CD8-positive, alpha-beta memory T cell (primary cell): ENCODE measurements at places on chromosomes 13 and 19.

DNA sequence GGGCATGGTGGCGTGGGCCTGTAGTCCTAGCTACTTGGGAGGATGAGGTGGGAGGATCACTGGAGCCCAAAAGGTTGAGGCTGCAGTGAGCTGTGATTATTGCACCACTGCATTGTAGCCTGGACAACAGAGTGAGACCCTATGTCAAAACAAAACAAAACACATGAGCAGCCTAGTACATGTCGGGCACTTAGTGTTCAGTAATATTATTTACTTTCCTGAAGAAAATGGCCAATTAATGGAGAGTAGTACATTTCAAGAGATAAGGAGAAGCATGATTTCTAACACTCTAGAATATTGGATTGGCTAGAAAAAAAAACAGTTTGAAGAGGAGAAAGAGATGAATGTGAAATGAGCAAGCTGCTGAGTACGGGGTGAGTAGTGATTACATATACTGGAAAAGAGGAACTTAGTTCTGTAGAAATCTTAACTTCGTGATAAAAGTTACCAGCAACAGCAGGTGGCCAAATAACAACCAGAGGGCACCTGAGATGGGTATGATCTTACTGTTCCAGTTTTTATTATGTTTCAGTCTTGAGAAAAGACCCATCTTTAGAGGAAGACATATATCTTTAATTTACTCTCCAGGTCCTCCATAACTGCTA, 36.2 kb downstream of the SPATA13 start:
- DNase-seq = no peak

- DNase-seq = no peak
These were observed 360.4 kb downstream of the ENOX1 start for GRCh38 chr13:43426355-43426754.

DNA sequence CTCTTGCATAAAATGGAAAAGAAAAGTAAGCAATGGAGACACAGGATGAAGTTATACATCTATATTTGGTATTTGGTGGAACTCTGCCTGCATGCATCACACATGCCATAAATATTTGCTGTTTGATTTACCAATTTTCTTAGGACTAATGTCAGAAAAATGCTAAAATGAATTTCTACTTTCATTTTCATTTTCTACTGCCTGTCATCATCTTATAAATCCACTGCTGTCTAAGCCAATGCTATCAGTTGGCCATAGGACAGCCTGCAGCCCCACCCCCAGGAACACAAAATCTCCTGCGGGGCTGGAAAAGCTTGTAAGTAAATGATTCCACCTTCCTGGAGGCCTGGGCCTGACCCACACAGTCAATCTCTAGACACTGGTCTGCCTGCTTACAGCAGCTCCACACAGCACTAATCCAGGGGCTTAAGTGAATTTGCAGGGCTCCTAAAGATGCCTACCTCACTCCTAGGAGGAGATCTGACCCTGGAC, 122.0 kb downstream of the ENOX1 start:
- DNase-seq = no peak

DNA sequence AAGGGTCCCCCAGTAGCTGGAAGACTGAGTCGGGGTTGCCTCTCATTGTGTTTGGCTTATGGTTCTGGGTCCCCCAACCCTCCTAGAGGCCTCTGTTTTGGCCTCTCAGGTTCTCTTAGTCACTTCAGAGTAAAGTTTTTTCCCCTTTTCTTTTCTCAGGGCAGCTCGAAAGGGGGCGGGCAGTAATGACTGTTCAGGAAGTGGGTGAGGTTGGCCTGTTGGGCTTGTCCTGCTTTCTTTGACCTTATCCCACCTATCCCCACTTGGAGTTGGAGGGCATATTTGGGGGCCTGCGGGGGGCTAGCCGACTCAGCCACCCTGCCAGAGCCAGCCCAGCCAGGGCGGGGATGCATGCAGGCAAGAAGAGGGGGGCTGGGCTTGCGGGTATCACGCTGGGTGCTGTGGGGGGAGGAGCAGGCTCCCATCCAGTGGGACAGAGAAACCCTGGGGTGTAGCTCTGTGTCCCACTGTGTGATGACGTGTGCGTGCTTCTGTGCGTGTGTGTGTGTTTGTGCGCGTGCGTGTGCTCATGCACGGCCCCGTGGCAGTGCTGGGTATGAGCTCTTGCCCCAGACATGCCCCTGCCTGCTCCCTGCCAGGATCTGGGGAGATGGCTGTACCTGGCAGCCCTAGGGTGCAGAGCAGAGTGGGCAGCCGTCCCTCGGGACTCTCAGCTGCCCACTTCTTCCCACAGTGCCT, 1.4 kb downstream of the CIC start:
- peak; percentile 85 for DNase-seq

DNA sequence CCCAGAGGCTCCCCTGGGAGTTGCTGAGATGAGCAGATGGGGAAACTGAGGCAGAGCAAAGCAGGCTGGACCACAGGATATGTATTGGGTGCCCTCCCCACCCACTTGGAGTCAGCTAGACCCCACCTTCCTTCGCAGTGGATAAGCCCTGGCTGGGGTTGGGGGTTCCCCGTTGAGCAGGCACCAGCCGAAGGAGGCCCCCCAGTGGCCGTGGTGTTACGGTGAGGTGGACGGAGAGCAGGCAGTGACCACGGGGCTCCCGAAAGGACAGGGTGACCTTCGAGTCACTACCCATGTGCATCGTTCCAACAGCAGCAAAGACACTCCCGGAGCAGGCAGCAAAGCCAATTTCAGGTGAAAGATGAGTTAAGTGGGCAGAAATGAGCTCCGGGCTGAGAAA, 62.4 kb upstream of the ADGRE5 start:
- DNase-seq = no peak

- no peak for DNase-seq
These were observed 12.2 kb downstream of the TPP2 start for GRCh38 chr13:102608974-102609373.

DNA sequence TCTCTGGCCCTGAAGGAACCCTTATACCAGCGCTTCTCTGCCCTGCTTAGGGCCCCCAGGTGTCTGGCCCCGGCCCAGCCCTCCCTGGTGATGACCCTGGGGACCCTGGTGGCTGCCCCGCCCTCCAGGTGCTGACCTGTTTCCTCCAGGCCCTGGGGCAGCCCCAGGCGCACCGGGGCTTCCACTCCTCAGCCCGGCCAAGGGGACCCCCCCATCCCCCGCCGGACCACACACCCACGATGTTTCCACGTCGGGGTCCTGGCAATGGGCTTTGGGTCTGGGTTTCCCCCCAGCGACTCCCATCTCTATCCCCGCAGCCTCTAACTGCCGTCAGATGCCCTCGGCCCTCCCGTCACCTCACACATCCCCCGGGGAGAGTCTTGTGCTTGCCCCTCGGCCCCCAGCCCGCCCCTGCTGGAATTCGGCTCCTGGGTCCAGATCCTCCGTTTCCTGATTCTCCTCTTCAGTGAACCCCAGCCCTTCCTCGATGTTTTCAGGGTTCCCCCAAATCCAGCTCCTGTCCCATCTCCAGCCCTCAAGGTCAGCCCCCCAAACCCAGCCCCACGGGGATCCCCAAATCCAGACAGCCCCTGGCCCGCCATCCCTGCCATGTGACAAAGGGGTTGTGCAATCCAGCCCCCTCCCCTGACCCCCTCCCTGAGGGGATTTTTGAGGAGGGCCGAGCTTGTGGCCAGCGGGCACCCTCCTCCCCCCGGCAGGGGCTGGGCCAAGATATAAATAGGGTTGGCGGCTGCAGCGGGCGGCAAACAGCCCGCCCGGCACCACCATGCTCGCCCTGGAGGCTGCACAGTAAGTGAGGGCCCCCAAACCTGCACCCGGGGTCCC, at the start of gene SPIB:
SPIB (plus strand) TSS at position 763 of the 846 bp plus-strand sequence; CDS start at position 788, 25 bp downstream.
- DNase-seq = no peak

GRCh38 chr13:67200183-67200582, 30.0 kb downstream of the PCDH9 start:
- no peak for DNase-seq

- DNase-seq = no peak
These were observed 156.5 kb upstream of the TSC22D1 start for GRCh38 chr13:44732503-44733098.

DNA sequence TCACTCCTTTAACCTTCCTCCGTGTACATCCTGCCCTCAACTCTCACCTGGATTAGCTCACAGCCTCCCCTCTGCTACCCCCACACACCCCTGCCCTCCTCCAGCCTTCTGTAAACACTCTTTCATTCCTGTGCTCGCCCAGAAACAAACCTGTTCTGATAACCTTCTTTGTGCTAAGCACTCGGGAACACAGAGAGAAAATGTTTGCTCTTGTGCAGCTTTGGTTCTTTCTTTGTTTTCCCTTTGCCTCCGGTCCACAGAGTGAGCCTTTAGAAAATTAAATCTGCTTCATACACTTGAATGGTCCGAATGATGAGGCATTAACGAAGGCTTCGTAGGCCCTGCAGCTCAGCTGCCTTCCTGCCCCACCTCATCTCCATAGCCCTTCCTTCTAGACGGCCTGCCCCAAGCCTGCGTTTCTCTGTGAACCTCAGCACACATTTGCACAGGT, 6.6 kb upstream of the ZDHHC20 start:
- no peak for DNase-seq

GRCh38 chr13:73984949-73985691, 149.1 kb downstream of the KLF12 start:
- DNase-seq = peak; percentile 61

- no peak for DNase-seq
These were observed 78.8 kb upstream of the UBL3 start for GRCh38 chr13:29929062-29929847.

GRCh38 chr13:84470528-84470927, 588.3 kb upstream of the SLITRK1 start:
- DNase-seq = no peak

GRCh38 chr13:68551701-68552522, 1321.8 kb upstream of the PCDH9 start:
- DNase-seq = no peak

GRCh38 chr19:18097217-18097992, at the start of gene MAST3:
Gene MAST3 (plus strand): TSS chr19:18097778. CDS start chr19:18097793, 15 bp downstream.
- DNase-seq = peak; percentile 91

DNA sequence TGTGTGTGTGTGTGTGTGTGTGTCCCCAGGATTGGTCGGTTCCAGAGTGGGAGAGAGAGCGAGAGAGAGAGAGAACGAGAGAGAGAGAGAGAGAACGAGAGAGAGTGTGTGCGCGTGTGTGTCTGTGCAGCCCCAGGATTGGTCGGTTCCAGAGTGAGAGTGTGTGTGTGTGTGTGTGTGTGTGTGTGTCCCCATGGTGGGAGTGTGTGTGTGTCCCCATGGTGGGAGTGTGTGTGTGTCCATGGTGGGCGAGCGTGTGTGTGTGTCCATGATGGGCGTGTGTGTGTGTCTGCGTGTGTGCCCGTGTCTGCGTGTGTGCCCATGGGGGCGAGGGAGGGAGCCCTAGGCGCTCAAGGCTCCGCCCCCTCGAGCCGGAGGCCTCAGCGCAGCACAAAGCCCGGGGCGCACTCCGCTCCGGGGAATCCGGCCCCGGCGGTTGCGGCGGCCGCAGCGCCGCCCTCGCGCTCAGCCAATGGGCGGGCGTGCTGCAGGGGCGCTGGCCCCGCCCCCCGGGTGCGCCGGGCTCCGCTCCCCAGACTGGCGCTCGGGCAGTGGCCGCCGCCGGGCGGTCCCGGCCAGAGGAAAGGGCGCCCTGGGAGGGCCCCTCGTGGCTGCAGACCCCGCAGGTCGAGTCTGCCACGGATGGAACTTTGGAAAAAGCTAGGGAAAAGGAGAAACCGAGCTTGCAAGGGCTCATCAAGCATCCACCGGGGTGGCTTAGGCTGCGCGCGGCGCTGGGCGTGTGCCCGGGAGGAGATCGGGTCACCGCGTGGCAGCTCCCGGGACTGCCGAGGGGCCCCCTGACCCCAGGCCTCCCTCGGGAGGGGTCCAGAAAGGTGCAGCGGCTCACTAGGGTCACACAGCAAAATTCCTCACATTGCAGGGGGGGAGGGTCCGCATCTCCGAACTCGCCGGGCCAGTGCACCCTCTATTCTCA, 96.2 kb downstream of the INSR start:
- peak; percentile 85 for DNase-seq

GRCh38 chr19:46998445-46999125, 21.1 kb upstream of the NPAS1 start:
- no peak for DNase-seq

DNA sequence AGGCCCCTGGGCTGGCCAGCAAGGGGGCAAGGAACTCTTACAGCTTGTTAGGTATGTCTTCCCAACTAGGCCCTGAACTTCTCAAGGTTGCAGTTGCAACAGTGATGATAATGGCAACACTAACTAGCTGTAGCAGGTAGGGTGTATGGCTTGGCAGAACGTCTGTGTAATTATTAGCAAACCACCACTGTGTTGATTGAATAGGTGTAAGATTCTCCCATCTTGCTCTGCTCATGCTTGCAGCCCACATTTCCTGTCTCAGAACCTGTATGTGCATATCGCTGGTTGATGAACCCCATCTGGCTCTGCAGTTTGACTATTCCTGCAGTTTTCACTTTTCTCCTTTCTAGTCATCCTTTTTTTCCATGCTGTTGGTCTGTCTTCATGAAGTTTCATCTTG, 178.8 kb downstream of the KATNAL1 start:
- DNase-seq = no peak

DNA sequence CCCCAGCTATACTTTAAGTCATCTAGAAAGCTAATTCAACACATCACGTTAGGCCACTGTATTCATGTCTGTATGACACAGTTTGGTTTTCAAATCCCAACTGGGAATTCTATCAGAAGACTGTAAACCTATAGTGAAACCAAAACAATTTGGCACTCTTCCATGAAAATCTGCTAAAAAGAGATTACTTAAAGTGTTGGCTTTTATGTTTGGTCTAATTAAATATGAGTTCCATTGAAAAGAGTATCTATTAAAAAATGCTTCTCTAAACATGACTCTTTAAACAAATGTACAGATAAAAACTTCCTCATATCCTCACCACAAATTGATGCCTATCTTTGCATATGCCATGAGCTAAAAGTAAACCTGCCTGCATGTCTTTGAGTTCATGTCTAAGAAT, 25.4 kb downstream of the PCDH9 start:
- no peak for DNase-seq

DNA sequence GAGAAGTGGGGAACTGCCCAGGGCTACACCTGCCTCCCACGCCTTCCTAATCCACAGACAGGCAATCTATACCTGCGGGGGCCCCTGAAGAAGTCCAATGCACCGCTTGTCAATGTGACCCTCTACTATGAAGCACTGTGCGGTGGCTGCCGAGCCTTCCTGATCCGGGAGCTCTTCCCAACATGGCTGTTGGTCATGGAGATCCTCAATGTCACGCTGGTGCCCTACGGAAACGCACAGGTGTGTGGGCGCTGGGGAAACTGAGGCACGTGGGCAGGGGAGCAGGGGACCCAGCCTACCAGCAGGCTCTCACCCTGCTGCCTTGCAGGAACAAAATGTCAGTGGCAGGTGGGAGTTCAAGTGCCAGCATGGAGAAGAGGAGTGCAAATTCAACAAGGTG, 1.4 kb downstream of the IFI30 start:
- DNase-seq = no peak

DNA sequence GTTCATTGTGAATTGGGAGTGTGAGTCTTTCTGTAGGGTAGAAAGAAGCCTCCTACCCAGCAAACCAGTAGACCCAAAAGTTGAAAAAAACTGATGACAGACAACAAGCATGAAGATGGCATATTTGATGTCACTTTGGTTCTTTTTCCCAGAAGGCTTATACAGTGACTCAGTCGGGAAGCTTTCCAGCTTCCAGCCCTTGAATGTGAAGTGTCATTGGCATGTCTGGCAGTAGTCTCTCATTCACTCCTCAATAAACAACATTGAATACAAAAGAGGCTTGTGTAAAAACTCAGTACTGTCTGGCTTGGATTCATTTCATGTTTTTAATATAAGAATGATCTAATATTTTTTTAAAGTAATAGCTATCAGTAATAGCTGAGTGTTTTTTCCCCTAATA, 68.7 kb downstream of the IPO5 start:
- no peak for DNase-seq
